Activated naive CD4-positive, alpha-beta T cell treated with anti-CD3 and anti-CD28 coated beads for 36 hours (primary cell): ENCODE measurements at places on chromosomes 11 and 22. TPM values are rescaled to one million over a fixed set of nuclear protein-coding genes. Genes with fewer than 3 reads are reported as not detected.

DNA sequence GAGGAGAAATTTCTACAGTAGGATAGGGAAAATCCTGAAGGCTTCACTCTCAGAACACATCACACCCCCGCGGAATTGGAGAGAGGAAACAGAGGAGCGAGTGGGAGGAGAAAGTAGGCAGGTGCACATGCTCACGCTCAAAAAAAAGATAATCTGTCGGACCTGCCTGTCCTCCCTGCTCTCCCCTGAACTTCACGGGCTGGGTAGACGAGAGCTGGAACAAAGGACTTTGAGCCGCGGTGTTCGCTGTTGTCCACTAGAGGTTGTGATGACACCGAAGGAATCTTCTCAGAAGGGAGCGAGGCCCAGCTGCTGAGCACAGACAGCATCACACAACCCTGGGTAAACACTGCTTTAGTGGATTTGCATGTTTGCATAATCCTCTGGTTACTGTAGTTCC lies 5.0 kb downstream of the SEZ6L start:
- DNase-seq, result no peak

DNA sequence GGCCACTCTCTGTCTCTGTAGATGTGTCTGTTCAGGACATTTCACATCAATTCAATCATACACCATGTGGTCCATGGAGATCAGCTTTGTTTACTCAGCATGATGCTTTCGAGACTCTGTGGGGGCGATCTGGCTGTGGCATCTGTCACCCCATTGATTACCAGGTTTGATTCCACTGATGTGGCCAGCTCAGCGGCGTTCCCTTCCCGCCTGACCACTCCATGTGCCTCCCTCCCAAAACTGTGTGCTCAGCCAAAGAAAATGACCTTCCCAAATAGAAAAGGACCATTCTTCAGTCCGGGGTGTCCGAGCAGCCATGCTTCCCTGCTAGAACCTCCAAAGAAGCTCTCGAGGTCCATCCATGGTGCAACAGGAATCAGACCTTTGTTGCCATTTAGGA lies 89.1 kb downstream of the BRD1 start:
- DNase-seq, result no peak

Gene CCDC88B
- total RNA-seq, result 53.2 TPM

DNA sequence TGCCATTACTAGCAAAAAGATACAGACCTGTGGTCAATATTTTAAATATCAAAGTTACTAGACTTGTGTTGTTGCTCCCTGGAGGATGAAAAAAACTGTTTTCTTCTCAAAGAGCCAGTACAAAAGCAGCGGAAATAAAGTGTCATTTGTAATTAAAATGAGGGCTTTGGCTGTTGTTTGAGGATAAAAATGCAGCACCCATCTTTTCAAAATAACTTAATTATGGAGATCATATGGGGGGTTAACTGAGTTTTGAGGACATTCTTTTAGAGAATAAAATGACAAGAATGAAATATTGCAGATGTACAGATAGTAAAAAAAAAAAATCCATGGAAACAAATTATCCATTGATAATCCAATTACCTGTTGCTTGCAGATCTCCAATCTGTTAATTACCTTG lies 1484.4 kb downstream of the LRRC4C start:
- DNase-seq, result no peak

Gene SCO2
- 2.1 TPM for total RNA-seq

DNA sequence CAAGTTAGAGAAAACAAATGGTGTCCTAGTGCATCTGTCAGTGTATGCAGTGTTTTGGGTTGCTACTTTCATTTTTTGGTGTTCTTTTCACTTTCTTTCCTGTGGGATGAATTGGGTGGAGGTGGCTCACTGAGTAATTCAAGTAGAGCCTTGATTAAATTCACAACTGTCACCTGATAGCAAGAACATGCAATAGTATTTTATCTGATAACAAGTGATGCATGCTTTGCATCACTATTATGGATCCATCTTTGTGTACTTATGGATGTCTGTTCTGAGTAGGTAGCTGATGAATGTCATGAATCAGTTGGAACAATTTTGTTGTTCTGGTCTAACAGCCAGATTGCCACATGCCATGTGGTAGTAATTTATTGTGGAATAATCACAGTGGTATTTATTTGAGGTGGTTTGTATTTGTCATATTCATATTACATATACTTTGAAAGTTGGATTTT lies 87.5 kb downstream of the DDX10 start:
- DNase-seq, result no peak

DNA sequence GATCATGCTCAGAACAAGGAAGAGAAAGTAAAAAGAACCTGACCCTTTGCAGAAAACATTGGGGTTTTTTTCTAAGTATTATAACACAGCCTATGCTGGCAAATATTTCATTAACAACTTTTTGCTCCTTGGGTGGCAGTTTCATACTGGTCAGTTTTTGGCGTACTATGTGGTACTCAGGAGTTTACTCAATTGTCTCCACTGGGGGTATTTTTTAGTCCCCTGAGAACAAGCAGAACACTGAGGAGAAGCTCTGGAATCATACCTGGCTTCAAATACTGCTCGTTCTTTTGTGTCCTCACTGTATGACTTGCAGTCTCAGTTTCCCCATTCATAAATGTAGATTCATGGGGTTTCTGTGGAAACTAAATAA lies 90.4 kb downstream of the SERGEF start:
- no peak for DNase-seq

DNA sequence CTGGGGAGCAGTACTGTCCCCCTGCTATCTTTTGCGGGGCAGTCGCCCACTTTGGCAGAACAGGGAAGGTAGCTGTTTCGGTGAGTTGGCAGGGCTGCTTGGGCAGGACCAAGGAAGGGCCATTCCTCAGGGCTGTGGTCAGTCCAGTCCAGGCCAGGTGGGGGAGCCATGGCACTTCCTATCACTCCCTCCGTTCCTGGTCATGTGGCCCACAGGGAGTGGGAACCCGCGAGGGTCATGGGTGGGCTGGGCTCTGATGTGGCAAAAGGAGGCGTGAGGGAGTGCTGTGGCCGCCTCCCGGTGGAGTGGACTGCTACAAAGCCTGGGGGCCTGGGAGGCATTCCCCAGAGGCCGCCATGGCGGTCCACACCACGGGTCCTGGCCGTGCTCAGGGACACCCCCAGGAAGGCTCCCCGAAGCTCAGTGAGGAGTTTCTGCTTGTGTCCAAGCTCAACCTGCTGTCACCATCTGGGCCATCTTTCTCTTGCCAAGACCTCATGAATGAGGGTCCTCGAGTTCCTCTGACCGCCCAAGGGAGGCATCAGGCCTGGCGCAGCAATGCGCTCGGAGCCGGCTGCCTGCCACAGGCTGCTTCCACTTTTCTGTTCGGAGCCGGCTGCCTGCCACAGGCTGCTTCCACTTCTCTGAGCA lies 11.9 kb downstream of the CHID1 start:
- DNase-seq, result no peak
